Stimulated activated CD4-positive, alpha-beta T cell treated with anti-CD3 and anti-CD28 coated beads, Interleukin-12 subunit alpha, Interleukin-12 subunit beta, amount 100 ng/mL, for 24 hours (primary cell): ENCODE measurements at places on chromosomes 1 and 21.

GRCh38 chr1:177858332-177858821 is 111.5 kb downstream of the SEC16B start:
- no peak for DNase-seq

DNA sequence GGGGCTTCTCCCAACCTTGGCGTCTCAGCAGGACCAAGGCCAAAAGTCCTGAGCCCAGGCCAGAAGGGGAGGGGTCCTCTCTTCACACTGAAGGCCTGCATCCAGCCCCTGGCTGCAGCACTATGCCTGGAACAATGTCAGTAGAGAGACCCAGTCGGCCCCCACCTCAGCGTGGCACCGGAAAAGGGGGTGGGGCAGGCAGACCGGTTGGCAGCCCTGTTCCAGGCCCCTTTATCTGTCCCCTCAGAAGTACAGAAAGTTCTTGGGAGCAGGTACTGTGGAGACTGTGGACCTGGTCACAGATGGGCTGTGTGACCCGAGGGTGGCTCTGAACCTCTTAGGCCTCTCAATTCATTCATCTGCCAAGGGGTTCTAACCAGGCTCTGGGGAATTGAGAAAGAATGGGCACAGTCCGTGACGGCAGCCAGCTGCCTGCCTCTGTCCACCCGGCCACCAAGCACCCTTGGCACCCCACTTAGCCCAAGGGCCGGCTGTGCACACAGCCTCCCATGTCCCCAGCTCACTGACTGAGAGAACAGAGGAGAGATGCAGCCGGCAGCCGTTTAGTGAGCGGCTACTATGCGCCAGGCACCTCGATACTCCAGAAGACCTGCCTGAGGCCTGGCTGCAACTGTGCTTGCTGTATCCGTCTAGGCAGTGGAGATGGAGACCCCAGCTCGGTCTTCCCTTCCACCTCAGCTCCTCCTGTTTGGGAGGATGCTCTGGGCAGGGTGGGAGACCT is 23.9 kb downstream of the RUNX3 start:
- DNase-seq = no peak

GRCh38 chr1:53117836-53118235 is 24.6 kb downstream of the SLC1A7 start:
- no peak for DNase-seq

- DNase-seq = no peak
Observed at GRCh38 chr1:147579532-147579931, 38.2 kb downstream of the BCL9 start.
